Omental fat pad (tissue), 4 donors: ENCODE measurements at places on chromosomes 7 and 10. TPM values are rescaled to one million over a fixed set of nuclear protein-coding genes. Genes with fewer than 3 reads are reported as not detected.

Gene FAM25A
- total RNA-seq: not detected

Gene MAT1A
- total RNA-seq: not detected

DNA sequence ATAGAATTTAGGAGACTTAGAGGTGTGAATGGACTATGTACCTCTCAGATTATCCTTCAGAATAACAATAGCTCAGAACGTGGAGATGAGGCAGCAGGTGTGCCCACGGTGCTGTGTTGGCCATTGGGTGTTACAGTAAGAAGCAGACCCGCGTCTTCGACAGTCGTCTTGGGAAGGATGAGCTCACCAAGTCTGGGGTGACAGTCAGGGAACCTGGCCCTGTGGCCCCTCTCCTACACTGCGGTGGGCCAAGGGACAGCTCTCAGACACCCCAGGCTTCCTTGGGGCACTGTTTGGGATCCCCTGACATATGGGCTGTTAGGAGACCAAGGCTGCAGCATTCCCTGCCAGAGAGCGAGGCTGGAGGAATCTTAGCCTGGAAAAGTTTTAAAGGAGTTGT lies 88.5 kb downstream of the ACTR3B start:
- DNase-seq: no peak

DNA sequence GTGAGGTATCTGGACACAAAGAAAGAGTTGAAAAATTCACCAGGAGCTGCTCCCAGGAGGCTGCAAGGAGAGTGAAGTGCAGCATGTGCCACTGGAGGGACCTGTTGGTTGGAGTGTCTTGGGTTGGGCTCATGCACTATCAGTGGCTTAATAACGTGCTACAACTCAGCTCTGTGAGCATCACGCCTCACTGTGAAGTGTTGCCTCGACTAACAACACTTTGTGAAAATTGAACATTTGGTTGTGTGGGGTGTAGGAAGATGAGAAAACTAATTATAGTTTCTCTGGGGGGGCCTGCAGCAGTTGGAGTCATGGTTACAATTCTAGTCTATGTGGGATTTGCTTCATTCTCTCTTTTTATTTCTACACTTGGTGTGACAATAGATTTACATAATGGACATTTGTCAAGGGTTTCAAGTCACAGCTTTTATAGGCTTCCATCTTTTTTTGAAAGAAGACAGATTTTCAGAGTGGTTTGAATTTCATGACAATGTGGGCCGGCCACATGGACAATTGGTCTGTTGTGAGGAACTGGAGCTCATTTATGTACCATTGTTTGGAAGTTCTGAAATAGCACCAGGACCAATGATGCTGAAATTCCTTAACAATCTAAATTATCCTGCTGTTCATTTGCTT lies 121.3 kb downstream of the RAMP3 start:
- DNase-seq: no peak

- DNase-seq: no peak
Observed at GRCh38 chr10:13891128-13892000, 304.6 kb downstream of the PRPF18 start.

Gene EVX1
- total RNA-seq: not detected

GRCh38 chr7:149725426-149725821 lies 48.0 kb downstream of the ZNF467 start:
- DNase-seq: no peak

DNA sequence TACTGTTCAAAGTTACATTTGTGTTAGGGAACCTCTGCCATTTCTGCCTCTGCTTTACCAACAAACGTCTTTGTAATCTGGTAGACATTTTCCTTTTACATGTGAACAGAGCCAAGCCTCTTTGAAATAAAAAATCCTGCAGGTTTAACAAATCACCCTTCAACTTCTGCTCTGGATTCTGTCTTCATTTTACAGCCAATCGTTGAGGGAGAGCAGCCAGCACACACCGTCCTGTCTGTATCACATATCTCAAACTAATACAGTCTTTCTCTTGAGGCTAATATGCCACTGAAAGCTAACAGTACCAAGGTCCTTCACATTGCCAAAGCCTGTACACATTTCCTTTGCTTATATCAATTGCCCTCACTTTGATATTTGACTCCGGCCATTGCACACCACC lies 468.6 kb upstream of the TEX47 start:
- DNase-seq: no peak

- no peak for DNase-seq
Observed at GRCh38 chr7:74231232-74231590, 21.4 kb downstream of the LAT2 start.
